ENCODE measurements at places on chromosomes 11 and 22. TPM values are rescaled to one million over a fixed set of nuclear protein-coding genes. Genes with fewer than 3 reads are reported as not detected.

DNA sequence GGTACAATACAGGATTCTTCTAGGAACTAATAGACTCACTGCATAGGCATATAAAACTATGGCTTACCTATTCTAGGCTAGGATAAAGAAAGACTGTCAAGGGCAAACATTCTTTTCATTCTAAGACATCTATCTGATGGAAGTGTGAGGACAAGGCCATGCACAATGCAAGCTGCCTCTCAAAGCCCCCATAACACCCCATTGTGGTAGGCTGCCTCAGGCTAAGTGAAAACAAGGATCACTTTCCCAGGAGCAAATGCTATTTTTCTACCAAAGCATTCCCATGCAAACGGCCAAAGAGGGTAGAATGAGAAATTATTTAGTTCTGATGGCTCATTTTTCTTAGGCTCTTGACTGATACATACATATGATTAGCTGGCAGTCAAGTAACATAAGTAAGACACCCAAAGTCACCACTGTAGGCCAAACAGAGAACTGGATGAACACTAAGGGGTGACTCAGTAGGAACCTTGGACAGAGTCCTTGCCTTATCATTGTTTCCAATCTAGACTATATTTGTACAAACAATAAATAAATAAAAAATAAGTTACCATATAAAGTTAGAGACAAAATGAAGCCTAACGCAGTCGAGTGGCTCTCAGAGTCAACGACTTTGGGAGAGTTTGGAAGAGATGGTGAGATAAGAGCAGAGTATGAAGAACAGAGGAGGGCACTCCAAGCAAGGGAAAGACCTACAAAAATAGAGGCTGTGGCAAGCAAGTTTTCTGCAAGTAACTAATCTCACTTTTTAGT is 303.6 kb downstream of the SBF2 start:
- no peak for DNase-seq

DNA sequence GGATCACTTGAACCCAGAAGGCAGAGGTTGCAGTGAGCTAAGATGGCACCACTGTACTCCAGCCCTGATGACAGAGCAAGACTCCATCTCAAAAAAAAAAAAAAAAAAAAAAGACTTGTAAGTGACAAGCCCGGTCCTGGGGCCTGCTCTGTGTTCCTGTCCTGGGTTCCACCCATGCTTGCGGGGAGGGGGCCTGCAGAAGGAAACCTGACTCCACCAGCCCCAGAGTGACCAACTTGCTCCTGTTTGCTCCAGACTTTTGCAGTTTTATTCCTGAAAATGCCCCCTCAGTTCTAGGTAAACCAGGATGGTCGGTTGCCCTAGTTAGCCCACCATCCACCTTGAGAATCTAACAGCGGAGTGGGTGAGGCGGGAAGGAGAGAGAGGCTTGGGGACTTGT is 10.1 kb upstream of the LRP5 start:
- DNase-seq, result no peak

Gene MS4A6A
- total RNA-seq, result not detected

GRCh38 chr11:2101171-2101675 is 38.0 kb downstream of the IGF2 start:
- no peak for DNase-seq

Gene OR51B5
- 0.11 TPM for total RNA-seq

GRCh38 chr11:44955015-44955738 is 4.5 kb upstream of the TP53I11 start:
- peak; percentile 90 for DNase-seq

- no peak for DNase-seq
Observed at GRCh38 chr11:95700471-95700817, 89.1 kb downstream of the FAM76B start.
